Activated CD8-positive, alpha-beta memory T cell treated with anti-CD3 and anti-CD28 coated beads for 24 hours (primary cell): ENCODE measurements at places on chromosomes 16 and 17.

- no peak for DNase-seq
Observed at GRCh38 chr16:787978-788398, at the start of gene RPUSD1. Gene RPUSD1, minus strand, starts transcription at chr16:788381. Its CDS starts 644 bp downstream, at chr16:787737.

GRCh38 chr16:13999071-13999894, 71.8 kb upstream of the MRTFB start:
- no peak for DNase-seq

GRCh38 chr17:78804777-78805176, 22.7 kb upstream of the CYTH1 start:
- DNase-seq, result no peak

- no peak for DNase-seq
Observed at GRCh38 chr16:78137782-78138616, 38.5 kb downstream of the WWOX start.

DNA sequence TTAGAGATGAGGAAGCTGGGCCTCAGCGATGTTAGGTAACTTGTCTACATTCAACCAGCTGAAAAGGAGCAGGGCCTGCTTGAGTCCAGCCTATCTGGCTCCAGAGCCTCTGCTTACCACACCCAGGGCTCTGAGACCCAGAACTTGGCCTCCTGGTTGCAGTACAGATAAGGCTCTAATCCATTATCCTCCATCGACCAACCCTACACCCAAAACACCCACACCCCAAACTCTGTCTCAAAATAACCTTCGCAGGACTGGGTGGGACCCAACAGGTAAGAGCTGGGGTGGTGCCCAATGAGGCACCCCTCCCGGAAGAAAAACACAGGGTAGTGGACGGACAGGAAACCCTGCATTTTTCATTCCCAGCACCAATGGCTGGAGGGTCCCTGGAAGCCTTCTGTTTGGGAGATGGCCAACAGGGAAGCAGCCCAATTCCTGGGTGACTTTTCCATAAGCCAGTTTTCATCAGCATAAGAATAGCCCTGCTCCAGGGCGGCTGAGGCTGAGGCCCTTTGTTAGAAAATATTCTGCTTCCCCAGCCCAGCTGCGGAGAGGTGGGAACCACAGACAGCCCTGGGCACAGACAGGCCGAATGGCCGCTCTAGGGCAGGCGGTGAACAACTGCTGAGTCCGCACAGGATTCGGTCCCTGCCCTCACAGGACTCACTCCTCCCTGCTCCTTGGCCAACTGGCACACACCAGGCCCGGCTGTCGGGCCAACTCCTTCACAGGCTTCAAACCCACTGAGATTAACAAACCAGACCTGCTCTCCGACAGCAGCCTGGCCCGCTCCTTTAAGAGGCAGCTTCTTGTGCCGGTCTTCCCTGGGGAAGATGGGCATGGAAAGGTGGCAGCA, 9.8 kb downstream of the SMIM5 start:
- DNase-seq, result no peak

DNA sequence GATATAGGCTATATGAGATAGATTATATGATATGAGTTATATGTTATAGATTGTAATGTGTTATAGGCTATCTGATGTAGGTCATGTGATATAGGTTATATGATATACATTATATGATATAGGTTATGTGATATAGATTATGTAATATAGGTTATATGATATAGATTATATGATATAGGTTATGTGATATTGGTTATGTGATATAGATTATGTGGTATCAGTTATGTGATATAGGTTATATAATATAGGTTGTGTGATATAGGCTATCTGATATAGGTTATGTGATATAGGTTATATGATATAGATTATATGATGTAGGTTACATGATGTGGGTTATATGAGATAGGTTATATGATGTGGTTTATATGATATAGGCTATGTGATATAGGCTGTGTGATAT, 68.5 kb downstream of the RGS9 start:
- DNase-seq, result no peak

- DNase-seq, result no peak
Observed at GRCh38 chr17:37294888-37295287, 80.9 kb upstream of the C17orf78 start.
